Left ventricle myocardium inferior (tissue), 1 donor: ENCODE measurements at places on chromosomes 2 and 18.

- DNase-seq: no peak
These were observed 81.9 kb downstream of the IKZF2 start for GRCh38 chr2:213069531-213069930.

DNA sequence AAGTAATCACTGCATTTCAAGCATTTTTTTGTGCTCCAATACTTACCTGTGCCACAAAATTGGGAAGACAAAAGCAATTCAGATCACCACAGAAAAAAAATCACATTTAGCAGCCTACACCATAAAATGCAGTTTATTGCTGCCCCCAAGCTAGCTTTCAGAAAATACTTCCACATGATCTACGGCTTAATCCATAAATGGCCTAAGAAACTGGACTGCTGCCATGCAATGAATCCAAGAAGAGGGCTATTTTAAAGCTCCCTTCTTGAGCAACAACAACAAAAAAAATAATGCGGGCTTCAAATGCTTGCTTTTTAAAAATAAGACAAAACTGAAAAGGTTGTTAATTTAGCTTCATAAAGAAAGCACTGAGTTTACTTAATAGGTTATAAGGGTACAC, 272.3 kb downstream of the RAD51AP2 start:
- no peak for DNase-seq

GRCh38 chr18:52341608-52342381, 1.8 kb downstream of the DCC start:
- DNase-seq: no peak

DNA sequence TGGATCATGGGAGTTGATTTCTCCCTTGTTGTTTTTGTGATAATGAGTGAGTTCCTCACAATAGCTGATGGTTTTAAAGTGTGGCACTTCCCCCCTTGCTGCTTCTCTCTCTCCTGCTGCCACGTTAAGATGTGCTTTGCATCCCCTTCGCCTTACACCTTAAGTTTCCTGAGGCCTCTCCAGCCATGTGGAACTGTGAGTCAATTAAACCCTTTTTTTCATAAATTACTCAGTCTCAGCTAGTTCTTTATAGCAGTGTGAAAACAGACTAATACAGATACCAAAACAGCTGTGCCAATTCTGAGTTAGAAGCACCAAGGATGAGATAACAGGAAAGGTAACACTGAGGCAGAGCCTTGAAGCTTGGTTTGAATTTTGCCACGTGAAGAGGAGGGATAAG, 44.7 kb downstream of the ITSN2 start:
- no peak for DNase-seq

DNA sequence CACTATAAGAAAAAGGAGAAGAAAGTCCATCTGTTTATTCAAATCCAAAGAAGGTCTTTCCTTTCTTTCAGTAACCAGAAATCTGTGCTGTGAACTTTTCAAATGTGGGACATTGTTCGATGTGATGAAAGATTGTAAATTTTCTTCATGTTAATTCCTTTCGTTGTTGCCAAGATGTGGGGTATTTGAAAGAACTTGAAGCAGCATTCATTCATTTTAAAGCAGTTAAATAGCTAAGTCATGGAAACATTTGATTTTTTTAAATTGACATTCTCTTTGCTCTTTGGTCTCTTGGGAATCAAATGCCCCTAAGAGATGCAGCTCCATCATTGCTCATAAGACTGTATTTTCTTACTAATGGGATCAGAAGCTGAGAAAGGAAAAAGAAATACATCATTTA, 93.7 kb upstream of the EHBP1 start:
- DNase-seq: no peak

DNA sequence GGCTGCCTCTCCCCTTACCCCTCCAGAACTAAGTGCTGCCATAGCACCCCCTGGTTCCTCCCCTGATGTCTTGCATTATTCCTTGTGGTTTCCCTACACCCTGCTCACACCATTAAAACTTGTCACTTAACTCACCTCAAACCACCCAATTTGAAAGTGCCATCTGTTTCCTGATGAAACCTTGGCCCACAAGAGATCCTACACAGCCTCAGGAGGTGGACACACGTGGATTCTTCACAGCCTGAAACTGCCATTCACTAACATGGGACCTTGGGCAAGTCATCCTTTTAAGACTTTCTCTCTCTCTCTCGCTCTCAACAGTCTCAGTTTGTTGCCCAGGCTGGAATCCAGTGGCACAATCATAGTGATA, 27.5 kb upstream of the FAM124B start:
- DNase-seq: no peak

DNA sequence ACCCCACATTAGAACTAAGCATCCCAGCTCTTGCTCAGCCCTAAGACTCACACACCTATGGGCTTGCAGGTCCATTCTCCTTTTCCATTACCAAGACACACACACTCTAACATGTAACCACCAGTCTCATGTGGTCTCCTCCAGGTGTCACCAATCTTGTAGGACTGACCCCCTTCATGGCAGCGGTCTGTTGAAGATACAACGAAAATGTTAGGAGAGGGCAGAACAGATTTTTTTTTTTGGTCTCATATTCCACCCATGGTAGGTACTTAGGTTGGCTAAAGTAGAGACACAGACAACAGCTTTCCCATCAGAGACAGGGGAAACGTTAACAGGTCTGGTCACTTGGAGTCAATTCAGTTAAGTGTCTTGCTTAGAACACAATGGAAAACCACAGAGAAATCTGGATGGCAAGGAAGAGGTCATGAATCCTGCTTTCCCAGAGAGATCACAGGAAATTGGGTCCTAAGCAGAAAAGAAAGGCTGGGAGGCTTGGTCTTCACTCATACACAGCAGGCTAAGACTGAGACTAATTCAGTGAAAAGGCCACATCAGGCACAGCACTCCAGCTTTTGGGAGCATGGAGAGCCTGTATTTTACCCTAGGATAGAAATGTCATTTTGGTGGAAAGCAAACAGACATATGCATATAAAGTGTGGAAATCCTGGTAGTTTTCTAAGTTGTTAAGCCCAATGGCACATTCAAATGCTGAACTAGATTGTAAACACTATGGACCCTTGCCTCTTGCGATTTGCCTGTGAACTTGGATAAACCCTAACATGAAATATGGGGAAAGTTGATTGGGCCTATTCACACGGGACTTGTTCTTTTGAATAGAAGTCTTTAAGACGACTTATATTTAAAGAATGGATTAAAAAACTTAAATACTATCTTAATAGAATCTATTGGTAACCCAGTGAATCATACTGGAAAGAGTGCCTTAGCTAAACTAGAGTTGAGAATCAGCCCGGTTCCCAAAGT, 3.8 kb downstream of the FN1 start:
- DNase-seq: no peak

GRCh38 chr2:67232936-67233335, 164.2 kb upstream of the ETAA1 start:
- DNase-seq: no peak

DNA sequence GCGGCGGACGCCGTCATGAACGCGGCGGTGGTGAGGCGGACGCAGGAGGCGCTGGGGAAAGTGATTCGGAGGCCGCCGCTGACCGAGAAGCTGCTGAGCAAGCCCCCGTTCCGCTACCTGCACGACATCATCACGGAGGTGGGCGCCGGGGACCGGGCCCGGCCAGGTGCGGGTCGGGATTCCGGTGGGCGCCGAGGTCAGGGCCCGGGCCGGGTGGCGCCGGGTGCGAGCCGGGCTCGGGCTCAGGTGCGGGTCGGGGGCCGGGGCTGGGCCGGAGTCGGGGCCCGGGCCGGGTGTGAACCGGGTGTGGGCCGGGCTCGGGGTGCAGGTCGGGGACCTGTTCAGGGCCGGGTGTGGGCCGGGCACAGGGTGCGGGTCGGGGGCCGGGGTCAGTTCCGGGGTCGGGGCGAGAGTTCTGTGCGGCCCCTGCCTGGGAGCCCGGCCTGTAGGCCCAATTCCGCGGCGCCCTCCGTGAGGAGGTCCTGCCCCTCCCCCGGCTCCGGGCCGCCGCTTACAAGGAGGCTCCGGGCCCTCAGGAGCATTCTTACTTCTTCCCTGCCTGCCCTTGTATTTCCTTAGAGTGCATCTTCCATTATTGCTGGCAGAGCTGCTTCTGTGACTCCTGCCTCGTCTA, 447 bp downstream of the TRAF3IP1 start:
- DNase-seq: peak; percentile 21

GRCh38 chr2:9717886-9718451, 87.2 kb upstream of the YWHAQ start:
- no peak for DNase-seq

DNA sequence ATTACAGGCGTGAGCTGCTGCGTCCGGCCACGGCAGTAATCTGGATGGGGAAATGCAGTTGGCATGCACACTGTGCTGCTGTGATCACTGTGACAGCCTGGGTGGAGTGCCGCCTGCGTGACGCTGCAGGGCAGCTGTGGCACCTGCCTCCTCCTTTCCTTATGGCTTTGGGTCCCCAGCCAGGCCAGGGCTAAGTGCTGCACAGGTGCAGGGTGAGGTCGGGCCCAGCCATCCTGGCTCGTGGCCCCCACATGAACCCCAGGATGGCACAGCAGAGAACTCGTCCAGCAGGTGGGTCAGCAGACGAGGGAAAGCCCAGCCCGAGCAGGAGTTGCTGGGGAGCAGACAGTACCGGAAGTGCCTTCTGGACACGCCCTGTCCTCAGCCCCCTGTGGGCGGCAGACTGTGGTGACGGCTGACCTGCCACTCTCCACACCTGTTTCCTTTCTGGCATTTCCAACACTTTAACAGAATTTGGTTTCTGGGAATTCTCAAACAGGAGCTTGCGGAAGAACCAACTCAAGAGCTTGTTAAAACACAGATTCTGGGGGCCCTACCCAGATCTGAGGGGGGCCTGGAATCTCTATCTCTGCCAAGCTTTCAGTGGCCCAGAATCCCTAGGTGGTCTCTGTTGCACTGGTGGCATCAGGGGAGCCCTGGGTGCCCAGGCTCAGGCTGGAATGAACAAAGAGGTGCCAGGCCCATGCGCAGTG, 16.9 kb downstream of the HS1BP3 start:
- peak; percentile 36 for DNase-seq

- peak; percentile 49 for DNase-seq
These were observed 69.9 kb downstream of the CTAGE1 start for GRCh38 chr18:22347606-22348511.

DNA sequence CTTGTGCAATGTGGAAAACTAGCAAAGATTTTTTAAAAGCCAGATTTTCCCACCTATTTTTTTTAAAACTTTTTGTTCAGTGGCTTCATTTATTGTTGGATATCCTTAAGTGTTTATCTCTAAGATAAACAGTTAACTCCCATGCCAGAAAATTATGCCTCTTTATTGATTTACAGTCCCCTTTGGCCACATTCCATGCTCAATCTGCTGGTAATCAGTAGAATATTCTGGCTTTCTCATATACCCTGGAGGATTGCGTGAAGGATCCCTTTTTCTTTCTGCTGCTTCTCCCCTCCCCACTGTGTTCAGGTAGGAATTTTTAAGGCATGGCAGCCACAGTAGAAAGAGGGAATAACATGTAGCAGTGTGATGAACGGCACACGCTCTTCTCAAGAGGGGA, 2.6 kb downstream of the GRHL1 start:
- no peak for DNase-seq

DNA sequence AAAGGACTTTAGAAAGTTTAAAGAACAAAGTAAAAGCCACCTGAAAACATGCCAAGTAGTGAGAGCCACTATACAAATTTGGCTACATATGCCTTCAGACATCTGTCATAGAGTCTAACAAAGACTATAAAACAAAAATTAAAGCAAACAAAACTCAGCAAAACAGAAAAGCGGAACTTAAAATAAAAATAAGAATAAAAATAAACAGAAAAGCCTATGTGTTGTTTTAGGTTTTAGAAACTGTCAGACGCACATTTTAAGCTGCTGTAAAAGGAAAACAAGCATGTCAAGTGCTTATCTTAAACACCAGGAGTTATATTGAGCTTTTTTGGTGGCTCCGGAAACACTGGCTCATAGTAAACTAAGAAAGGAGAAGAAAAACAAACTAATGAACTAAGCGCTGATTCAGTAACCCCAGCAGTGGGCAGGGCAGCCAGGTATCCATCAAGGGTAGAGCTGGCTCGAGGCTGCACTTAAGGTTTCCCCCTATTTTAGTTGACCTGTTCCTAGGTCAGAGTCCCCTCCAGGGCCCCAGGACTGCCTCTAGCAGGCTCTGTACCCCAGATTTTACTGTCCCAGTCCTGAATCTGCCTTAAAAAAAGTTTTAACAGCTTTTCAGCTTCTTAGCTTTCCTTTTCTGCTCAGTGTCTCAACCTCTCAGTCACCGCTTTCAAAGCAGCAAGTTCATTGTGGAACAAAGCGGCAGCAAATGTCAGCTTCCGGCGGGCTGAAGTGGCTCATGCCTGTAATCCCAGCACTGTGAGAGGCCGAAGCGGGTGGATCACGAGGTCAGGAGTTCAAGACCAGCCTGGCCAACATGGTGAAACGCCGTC, 15.4 kb upstream of the RMC1 start:
- DNase-seq: no peak

GRCh38 chr18:21084511-21085078, 27.0 kb downstream of the ROCK1 start:
- DNase-seq: no peak

DNA sequence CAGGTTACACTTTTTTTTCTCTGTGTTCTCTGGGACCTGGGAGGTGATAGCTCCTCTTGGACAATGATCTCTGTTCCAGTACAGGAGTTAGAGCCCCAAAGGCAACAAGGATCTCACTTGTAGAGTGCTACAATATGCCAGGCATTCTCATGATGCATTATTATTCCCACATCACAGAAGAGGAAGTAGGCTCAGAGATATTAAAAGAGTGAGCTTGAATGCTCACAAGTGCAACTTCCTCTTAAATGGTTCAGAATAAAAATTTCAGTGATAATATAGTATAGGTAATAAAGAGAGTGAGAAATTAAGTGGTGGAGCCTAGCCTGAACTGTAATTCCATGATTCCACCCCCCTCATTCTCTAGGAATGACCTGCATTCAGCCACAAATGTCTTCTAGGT, 21.4 kb downstream of the POLE4 start:
- DNase-seq: no peak

DNA sequence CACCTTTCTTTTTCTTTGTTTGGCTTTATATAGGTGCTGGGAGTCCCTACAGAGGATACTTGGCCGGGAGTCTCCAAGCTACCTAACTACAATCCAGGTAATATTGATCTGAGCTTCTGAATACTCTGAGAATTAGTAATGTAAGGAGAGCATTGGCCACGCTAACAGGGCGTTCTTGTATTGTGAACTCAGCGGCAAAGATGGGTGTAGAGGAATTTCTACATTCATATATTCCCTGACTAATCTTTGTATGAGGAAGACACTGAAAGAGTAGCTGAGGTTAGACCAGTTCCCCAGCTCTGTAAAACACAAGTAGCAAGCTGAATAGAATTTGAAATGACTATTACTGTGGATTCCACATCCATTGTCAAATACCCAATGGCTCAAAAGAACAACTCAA, 48.5 kb downstream of the CDK15 start:
- no peak for DNase-seq

GRCh38 chr2:28312307-28313219, 80.1 kb upstream of the FOSL2 start:
- DNase-seq: no peak
